ENCODE measurements at places on chromosomes 3 and 15.
A peak's percentile ranks its signal among the peaks of the same experiment; 100 is the strongest.

DNA sequence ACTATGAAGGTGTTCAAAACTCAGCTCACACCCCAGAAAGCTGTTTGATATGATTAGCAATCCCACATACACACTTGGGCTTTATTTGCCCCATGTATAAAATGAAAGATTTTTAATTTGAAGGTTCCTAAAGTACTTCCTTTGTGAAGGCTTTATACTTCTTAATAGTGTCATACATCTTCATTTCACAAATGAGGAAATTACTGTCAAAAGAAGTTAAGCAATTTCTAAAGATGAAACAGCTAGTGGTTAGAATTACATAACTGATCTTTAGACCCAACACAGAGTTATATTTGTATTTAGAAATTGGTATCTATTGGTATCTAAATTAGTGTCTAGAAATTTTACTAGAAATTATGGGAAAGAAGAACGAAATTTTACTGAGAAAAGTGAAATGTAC, 7.1 kb downstream of the CD200R1 start:
- no peak for DNase-seq

- no peak for DNase-seq
Observed at GRCh38 chr3:183449791-183450190, 21.4 kb upstream of the MCF2L2 start.

DNA sequence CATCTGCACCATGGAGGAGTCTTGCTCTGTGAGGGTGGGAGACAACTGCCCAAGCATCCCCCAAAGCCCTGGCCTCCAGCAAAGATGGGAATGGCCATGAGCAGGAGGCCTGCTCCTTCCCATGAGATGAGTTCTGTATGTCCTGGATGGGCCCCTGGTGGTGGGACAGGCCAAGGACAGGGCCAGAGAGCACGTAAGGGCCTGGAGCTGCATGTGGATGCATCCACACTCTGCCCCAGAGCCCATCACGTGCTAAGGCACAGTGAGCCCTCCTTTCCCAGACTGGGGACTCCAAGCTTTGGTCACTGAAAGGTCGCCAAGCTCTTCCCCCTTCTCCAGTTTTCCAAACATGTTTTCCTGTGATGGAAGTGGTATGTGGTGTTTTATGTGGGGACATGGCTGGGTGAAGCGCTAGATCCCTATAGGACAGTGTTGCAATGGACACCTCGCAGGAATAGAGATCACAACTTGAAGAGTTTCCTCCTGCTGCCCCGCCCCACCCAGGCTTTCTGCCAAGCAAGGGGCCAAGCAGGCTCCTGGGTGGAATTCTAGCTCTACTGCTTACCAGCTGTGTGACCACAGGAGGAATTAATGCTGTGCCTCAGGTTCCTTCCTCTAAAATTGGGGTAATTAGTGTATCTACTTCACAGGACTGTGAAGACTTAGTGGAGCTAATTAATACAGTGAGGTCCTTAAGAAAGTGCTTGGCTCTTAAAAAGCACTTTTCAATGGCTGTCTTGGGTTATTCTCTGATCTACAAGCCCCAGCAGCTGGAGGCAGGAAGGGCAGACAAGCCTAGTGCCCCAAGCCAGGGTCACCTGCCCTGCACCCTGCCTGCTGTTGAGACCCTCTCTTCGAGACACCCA, 106.4 kb upstream of the RPL32 start:
- DNase-seq, result no peak

GRCh38 chr15:99385005-99385669, 133.9 kb downstream of the LRRC28 start:
- DNase-seq, result no peak

DNA sequence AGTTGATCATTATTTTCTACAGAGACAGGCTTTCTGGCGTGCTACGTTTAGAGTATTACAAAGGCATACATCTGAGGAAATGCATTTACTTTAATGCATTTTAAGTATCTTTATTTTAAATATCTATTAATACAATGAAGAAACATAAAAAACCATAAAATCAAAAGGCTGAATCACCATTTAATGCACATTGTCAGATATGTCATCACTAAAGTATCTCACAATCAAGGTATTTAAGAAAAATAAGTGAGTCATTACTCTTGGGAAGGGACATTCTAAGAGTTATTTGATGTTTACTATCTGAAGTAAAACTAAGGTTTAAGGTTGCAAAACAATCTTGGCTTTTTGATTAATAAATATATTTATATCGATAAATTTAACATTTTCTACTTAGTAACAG, 102.2 kb downstream of the CTNNB1 start:
- no peak for DNase-seq

- peak; percentile 42 for DNase-seq
Observed at GRCh38 chr3:113211330-113212149, at the start of gene BOC. Gene BOC (plus strand): TSS chr3:113211557. CDS start chr3:113249803, 38,246 bp downstream.

DNA sequence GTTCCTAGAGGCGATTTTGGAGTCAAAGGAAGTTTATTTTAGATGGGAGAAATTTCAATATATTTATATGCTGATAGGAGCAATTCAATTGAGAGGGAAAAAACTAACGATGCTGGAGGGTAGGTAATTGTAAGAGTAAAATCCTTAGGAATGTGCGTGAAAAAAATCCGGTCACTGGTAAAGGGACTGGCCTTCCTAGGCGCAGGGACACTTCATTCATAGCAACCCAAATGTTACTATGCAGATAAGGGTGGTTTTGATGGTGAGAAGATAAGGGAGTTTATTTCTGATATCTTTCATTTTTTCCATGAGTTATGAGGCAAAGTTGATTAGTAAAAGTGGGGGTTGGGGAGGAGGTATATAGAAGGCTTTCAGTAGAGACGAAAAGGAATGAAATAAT, 1.1 kb upstream of the PIAS1 start:
- DNase-seq, result no peak

- no peak for DNase-seq
Observed at GRCh38 chr3:172982736-172983364, 158.2 kb downstream of the SPATA16 start.

DNA sequence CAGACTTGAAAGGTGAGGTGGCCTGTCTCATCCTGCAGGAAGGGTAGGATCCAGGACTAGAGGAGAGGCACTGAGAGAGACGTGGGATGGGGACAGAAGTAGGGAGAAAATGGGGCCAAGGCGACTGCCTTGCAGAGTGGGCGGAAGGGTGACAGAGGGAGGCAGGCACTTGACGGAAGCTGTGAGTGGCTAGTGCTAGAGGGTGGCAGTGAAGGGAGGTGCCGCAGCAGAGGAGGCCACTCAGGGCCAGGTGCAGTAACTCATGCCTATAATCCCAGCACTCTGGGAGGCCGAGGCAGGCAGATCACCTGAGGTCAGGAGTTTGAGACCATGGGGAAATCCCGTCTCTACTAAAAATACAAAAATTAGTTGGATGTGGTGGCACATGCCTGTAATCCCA, 7.3 kb downstream of the CCDC33 start:
- no peak for DNase-seq

DNA sequence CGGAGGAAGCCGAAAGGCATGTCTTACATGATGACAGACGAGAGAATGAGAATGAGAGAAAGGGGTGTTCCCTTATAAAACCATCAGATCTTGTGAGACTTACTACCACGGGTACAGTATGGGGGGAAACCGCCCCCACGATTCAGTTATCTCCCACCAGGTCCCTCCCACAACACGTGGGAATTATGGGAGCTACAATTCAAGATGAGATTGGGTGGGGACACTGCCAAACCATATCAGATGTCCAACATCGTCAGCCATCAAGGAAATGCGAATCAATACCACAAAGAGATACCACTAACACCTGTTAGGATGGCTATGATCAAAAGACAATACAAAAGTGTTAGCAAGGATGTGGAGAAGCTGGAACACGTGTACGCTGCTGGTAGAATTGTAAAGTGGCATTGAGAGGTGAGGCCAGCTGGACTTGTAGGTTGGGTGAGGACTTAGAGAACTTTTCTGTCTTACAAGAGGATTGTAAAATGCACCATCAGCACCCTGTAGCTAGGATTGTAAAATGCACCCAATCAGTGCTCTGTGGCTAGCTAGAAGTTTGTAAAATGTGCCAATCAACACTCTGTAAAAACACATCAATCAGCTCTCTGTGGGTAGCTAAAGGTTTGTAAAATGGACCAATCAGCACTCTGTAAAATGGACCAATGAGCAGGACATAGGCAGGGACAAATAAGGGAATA, 37.5 kb downstream of the VGLL4 start:
- no peak for DNase-seq

DNA sequence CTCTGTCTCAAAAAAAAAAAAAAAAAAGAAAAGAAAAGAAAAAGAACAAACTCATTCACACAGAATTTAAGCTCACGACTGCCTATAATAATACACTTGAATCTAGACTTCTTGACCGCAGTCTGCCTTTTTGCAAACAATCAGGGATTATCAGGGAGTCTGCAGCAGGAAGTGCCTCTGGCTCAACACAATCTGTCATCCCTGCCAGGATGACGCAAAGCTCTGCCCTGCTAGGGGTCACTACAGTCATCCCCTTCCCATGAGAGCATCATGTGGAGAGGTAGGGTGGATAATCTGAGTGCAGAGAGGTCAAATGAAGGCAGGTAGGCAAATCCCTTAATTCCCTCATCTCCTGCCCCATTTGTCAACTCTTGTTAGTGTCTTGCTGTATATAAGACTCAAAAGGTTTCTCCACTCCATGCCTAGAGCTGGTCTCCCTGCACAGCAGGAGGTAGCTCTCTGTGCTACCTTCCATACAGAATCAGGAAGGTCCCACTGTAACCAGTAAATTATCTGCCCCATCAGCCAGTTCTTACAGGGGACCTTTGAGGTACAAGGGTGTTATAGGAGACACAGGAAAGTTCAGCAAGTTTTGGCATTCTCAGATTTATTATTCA, 4.2 kb downstream of the UBAP1L start:
- DNase-seq, result no peak

- no peak for DNase-seq
Observed at GRCh38 chr3:25281041-25281731, 146.9 kb upstream of the RARB start.

DNA sequence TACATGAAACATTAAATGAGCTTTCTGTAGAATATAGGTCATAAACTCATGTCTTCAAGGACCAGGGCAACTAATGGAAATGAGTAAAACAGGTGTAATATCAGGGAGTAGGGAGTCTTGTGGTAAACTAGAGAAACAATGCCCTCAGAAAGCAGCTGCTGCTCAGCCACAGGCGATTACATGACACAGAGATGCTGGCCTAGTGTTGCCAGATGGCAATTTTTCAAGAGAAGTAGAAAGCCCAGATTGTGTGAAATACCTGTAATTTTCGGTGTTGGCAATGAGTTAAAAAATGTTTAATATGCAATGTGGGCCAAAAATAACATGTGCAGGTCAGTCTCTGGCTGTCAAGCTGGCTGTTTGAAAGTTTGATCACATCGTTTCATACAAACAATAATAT, 23.4 kb downstream of the NCEH1 start:
- DNase-seq, result no peak

- no peak for DNase-seq
Observed at GRCh38 chr15:64717735-64718495, 57.5 kb downstream of the RBPMS2 start.

DNA sequence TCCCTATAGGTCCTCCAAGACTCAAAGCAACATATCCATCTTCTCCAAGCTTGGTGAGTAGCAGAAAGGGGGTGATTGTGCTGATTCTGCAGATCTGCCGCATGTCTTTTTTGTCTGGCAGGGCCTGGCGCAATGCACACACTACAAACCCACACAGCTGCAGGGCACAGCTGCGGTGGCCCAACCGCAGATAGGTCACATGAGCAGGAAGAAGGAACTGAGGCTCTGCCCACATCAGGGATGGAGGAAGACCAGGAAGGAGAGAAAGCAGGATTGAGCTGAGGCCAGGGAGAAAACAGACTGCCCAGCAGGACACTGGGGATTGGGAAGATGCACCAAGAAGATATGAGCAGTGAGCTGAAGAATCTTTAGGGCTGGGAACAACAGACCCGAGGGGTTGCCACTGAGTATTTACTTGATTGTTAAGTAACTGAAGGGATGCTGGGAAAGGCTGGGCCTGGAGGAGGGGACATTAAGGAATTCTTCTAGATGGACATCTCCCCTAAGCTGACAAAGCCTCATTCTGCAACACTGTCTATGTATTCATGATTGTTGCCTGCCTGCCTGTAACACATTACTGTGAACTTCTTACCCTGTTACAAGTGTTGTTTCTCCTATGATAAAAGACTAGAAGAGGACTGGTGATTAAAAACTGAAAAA, 126.7 kb downstream of the MYLK start:
- no peak for DNase-seq

GRCh38 chr15:38660738-38661137, 96.1 kb upstream of the RASGRP1 start:
- no peak for DNase-seq

GRCh38 chr15:42445551-42445950, 45.4 kb downstream of the ZNF106 start:
- DNase-seq, result no peak

GRCh38 chr15:97234851-97235610, 725.5 kb upstream of the ARRDC4 start:
- DNase-seq, result peak; percentile 64

DNA sequence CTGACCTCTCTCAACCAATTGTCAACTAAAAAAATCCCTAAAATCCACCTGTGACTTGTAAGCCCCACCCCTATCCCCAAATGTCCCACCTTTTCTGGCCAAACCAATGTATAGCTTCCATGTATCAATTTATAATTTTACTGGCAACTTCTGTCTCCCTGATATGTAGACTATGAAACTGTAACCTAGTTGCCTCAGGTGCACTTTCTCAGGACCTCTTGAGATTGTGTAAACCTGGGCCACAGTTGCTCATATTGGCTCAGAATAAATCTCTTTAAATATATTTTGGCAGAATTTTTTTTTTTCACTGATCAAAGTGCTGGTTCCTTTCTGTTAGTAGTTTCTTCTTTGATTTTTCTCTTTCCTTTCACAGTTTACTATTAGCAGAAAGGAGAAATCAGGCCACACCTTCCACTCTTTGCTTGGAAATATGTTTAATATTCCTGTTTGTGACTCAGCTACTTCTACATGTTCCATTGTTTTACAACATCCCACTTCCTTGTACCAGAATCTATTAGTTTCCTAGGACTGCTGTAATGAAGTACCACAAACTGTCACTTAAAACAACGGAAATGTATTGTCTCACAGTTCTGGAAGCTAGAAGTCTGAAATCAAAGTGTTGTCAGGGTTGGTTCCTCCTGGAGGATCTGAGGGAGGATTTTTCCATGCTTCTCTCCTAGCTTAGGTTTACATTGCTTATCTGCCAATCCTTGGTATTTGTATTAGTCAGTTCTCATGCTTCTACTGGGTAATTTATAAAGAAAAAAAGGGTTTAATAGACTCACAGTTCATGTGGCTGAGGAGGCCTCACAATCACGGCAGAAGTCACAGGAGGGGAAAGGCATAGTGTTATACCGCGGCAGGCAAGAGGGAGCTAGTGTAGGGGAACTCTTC, 801.2 kb upstream of the ARPP21 start:
- DNase-seq, result no peak
